ENCODE measurements at places on chromosomes 12 and 14.

GRCh38 chr12:126874427-126875026 is 1392.4 kb upstream of the TMEM132C start:
- DNase-seq, result peak; percentile 40

- DNase-seq, result no peak
Observed at GRCh38 chr14:88311780-88312179, 11.3 kb downstream of the KCNK10 start.

- no peak for DNase-seq
Observed at GRCh38 chr14:71597955-71598660, 334.1 kb upstream of the RGS6 start.

DNA sequence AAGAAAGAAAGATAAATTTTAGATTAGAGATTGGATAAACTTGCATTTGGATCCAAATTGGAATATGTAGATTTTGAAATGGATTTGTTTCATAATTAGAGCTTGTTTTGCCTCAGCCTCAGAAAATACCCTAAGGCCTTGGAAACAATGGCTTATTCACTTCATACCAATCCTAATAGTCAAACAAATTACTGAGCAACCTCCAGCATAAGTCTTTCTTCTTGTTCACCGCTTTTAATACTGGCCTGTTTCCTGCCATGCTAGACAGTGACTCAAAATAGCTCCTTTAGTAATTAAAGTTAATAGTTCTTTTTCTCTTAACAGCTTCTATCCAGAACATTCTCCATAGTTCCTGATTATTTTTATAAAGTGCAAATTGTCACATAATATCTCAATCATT is 110.9 kb upstream of the DNM1L start:
- no peak for DNase-seq

DNA sequence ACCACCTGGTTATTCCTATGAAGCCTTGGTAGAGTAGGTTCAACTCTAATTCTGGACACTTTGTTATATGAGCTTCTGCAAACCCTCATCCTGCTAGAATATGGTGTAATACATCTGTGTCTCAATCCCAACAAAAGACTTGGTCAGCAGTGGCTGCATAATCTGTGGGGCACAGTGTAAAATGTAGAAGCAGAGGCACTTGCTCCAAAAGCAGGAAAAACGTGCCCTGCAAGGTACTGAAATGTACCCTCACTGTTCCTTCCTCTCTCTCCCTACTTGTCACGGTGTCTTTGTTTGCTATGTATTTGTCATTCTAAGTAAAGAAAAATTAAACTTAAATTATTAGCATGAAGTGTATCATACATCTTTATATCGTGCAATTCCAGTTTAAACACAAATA is 267.9 kb downstream of the BCL11B start:
- no peak for DNase-seq

All from activated T-helper 1 cell treated with anti-CD3 and anti-CD28 coated beads, Interleukin-2, amount 50 U/mL, for 16 hours (primary cell).